ENCODE measurements at places on chromosomes 5 and 9. TPM values are rescaled to one million over a fixed set of nuclear protein-coding genes. Genes with fewer than 3 reads are reported as not detected.

GRCh38 chr9:6090277-6091210 is 75.1 kb upstream of the RANBP6 start:
- no peaks in the 10 kb centered on the region for H3K36me3 ChIP-seq
- peaks cover 12% of the 10 kb centered on the region for H3K4me1 ChIP-seq
- H3K27ac ChIP-seq, result no peak overlapping the region
- DNase-seq, result no peak
- no peak overlapping the region for H3K4me3 ChIP-seq

DNA sequence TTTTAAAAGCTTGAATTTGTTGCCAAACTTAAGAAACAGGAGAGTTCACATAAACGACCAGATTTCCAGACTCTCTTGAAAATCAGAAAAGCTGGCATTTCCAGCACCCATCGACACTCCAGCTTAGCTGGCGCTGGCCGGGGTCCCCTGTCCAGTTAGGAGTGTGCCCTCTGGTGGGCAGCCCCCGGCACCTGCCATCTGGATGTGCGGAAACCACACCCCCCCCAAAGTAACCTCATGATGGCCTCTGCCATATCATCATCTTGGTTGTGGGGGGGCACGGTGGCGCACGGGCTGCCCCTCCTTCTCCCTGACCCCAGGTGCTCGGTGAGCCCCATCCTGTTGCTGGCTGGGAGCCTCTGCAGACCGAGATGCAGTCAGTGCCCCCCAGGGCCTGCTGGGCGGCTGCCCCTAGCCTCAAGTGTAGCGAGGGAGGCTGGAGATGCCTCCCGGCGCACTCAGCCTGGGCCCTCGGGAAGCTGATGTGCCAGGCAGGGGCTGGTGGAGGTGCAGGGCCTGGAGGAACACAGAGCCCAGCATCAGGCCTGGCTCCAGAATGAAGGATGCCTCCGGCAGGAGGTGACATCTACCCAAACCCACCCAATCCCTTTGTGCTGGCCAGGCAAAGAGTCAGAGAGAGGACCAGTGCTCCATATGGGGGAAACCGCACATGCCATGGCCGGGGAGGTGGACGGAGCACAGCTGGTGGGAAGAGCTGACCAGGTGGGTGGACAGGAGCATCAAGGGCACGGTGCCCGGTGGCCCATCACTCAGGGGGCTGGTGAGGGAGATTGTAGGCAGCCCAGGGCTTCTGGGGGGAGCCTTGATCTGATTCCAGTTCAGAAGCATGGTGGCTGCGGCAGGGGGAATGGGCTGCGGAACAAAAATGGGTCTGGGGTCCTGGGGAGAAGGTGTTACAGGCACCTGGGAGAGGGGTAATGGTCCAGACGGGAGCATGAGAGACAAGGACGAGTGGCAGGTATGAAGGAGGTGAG is 70.6 kb downstream of the ADAMTS2 start:
- DNase-seq, result no peak
- no peaks in the 10 kb centered on the region for H3K36me3 ChIP-seq
- H3K27me3 ChIP-seq, result no peaks in the 10 kb centered on the region
- no peak overlapping the region for H3K4me3 ChIP-seq
- 0 out of 2 replicates have a peak, but pooled peaks cover 3% of the 10 kb centered on the region for H3K4me1 ChIP-seq

- H3K4me3 ChIP-seq, result no peak overlapping the region
- no peaks in the 10 kb centered on the region for H3K36me3 ChIP-seq
- no peak for DNase-seq
- peaks cover 90% of the 10 kb centered on the region for H3K27me3 ChIP-seq
- H3K27ac ChIP-seq, result no peak overlapping the region
These were observed 145.7 kb downstream of the EBF1 start for GRCh38 chr5:158953929-158954534.

TAF11L5 gene
- total RNA-seq, result not detected

CARD6 gene
- 0.24 TPM for total RNA-seq

GRCh38 chr5:126394211-126394788 is 28.9 kb upstream of the GRAMD2B start:
- H3K4me3 ChIP-seq, result no peak overlapping the region
- H3K4me1 ChIP-seq, result peaks cover 7% of the 10 kb centered on the region
- H3K27me3 ChIP-seq, result no peaks in the 10 kb centered on the region
- no peak for DNase-seq
- peaks cover 2% of the 10 kb centered on the region for H3K36me3 ChIP-seq

- H3K4me3 ChIP-seq, result peak overlapping the region; percentile 96
- H3K27me3 ChIP-seq, result no peaks in the 10 kb centered on the region
- peak overlapping the region; percentile 97 for H3K27ac ChIP-seq
- peaks cover 25% of the 10 kb centered on the region for H3K36me3 ChIP-seq
- H3K4me1 ChIP-seq, result peaks cover 44% of the 10 kb centered on the region
These were observed 5.5 kb upstream of the SET start for GRCh38 chr9:128683340-128684064.

- H3K27ac ChIP-seq, result 0 out of 2 replicates have a peak overlapping the region, but pooled peaks have one; percentile 63
- H3K4me1 ChIP-seq, result peaks cover 35% of the 10 kb centered on the region
- H3K27me3 ChIP-seq, result no peaks in the 10 kb centered on the region
- H3K4me3 ChIP-seq, result peak overlapping the region; percentile 6
These were observed 141.3 kb downstream of the PSAT1 start for GRCh38 chr9:78438211-78438610.

CDKN2A gene
- total RNA-seq, result 0.57 TPM

- H3K4me1 ChIP-seq, result no peaks in the 10 kb centered on the region
- no peaks in the 10 kb centered on the region for H3K36me3 ChIP-seq
- peak; percentile 57 for DNase-seq
- no peak overlapping the region for H3K27ac ChIP-seq
- peaks cover 5% of the 10 kb centered on the region for H3K27me3 ChIP-seq
These were observed 86.9 kb upstream of the PITX1 start for GRCh38 chr5:135120951-135121350.

DNA sequence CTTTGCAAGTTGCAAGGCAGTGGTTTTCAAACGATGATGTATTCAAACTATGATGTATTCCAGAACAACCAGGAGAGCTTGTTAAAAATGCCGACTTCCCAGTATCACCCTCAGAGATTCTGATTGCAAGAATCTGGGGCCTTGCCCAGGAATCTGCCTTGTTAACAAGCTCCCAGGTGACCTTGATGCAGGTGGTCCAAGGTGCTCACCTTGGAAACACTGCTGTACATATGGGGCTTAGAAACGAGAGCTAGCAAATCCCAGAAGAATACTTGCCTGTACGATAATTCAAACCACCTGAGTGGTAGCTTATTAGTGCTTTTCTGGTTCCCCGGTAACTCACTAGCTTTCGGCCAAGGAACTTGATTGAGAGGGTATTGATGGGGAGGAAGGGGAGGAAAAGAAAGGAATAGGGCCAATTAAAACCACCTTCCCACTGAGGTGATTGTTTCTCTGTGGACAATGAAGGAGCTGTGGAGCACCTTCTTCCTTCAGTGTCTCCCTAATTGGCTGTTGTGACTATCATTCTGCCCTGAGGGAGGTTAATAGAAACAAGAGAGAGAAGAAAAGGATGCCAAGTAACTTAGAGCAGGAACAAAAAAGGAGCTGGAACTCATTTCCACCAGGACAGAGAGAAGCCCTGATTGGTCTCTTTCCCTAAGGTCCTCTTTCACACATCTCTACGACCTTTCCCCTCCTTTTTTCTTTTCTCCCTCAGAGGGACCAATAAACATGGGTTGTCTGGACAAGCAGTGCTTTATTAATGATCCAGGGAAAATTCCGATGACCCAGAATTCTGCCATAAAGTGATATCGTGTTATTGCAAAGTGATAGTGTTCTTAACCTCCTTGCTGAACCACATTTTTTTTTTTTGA is 218.8 kb downstream of the TMEM167A start:
- H3K36me3 ChIP-seq, result no peaks in the 10 kb centered on the region
- H3K27me3 ChIP-seq, result no peaks in the 10 kb centered on the region
- no peak overlapping the region for H3K4me3 ChIP-seq
- H3K4me1 ChIP-seq, result peaks cover 36% of the 10 kb centered on the region

PCDHGB7 gene
- 10.7 TPM for total RNA-seq

- H3K36me3 ChIP-seq, result no peaks in the 10 kb centered on the region
- H3K27me3 ChIP-seq, result no peaks in the 10 kb centered on the region
- H3K4me3 ChIP-seq, result no peak overlapping the region
- no peak for DNase-seq
- no peak overlapping the region for H3K27ac ChIP-seq
These were observed 5.7 kb upstream of the SMC2 start for GRCh38 chr9:104088416-104088815.

NR5A1 gene
- total RNA-seq, result 0.39 TPM

RPL12 gene
- total RNA-seq, result 1,902 TPM

GRCh38 chr5:10562201-10563109 is 1.4 kb upstream of the ANKRD33B start:
- peaks cover 75% of the 10 kb centered on the region for H3K27me3 ChIP-seq
- peak overlapping the region; percentile 61 for H3K4me3 ChIP-seq
- no peaks in the 10 kb centered on the region for H3K36me3 ChIP-seq
